ENCODE measurements at places on chromosomes 1 and 21.

DNA sequence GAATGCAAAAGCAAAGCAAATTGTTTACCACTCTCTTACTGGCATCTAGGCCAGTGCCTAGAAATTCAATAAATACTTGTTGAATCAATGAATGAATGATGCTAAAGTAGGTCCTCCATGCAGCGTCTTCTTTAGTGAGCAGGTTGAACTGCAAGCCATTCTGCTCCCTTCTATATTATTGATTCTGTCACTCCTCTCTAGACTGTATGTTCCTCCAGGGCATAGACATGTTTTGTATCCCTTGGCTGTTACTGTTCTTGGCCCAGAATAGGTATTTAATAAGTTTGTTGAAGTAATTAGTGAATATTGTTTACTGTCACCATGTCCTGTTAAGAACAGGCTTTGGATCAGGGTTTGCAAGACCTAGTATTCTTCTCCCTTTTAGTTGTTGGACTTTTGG is 43.7 kb downstream of the OSBPL9 start:
- no peak for DNase-seq

DNA sequence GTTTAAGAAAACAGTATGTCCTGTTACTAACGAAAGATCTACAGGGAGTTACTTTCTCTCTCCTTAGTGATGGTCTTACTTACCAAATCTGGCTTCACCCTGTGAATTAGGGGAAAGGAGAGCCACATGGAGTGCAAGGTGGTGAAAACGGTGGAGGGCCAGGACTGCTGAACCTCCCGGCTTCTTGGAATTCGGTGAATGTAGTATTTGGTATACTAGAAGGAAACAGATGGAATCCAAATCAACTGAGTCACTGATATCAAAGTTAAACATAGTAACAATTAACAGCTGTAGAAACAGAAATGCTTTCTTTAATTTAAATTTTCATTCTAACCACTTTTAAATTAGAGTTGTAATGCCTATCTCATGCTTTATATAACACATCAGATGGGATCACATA is 45.7 kb downstream of the ALG14 start:
- no peak for DNase-seq

- no peak for DNase-seq
Observed at GRCh38 chr1:153677718-153678518, 570 bp upstream of the NPR1 start.

GRCh38 chr1:94609619-94610018 is 68.1 kb upstream of the F3 start:
- DNase-seq, result no peak
